ENCODE measurements at places on chromosomes 6 and 20.

GRCh38 chr20:44036441-44036840 is 121.8 kb downstream of the TOX2 start:
- no peak for DNase-seq

DNA sequence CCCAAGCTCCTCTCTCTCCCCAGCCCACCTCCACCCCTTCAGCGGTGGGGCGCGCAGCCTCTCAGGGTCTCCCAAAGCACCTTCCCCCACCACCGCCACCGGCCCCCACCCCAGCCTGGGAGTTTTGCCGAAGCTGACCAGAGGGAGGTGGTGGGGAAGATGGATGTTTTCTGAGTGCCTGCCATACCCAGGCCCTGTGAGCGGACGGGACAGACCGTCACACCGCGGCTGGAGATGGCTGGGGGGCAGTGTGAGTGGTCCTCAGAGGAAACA is 5.7 kb downstream of the C20orf204 start:
- DNase-seq: no peak

- no peak for DNase-seq
Observed at GRCh38 chr20:48380661-48381060, 447.1 kb downstream of the PREX1 start.

DNA sequence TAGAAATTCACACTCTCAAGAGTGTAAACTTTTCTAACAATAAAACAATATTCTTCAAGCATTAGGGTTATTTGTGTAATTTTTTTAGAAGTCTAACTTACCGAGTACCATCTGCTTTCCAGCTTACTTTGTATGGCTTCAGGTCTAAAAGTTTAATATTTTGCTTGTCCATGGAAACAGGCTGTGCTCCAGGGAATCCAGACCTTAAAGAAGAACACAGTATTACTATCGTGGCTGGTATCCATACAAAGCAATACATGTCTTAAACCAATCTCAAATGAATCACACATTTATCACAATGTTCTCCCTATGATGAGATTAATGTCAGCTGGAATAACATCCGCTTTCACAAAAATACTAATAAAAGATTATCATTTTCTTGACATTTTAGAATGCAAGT is 73.0 kb downstream of the RNGTT start:
- DNase-seq: no peak

GRCh38 chr6:168058691-168059551 is 20.1 kb downstream of the FRMD1 start:
- DNase-seq: no peak

DNA sequence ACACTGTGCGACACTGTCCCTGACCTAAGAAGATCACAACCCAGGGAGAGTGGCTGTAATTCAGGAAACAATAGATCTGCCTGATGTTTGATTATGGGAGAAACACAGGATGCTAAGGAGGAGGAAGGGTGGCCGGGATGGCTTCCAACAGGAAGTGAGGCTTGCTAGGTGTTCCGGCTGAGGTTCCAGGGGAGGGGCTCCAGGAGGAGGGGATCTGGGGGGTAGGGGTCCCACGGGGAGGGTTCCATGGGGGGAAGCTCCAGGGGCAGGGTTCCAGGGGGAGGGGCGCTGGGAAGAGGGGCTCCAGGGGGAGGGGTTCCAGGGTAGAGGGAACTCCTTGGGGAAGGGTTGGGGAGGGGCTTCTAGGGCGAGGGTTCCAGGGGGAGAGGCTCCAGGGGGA is 48.6 kb downstream of the DAAM2 start:
- DNase-seq: no peak

- no peak for DNase-seq
Observed at GRCh38 chr6:34435916-34436315, 10.0 kb upstream of the RPS10 start.

GRCh38 chr20:44571362-44571988 is 10.9 kb upstream of the PKIG start:
- DNase-seq: no peak

DNA sequence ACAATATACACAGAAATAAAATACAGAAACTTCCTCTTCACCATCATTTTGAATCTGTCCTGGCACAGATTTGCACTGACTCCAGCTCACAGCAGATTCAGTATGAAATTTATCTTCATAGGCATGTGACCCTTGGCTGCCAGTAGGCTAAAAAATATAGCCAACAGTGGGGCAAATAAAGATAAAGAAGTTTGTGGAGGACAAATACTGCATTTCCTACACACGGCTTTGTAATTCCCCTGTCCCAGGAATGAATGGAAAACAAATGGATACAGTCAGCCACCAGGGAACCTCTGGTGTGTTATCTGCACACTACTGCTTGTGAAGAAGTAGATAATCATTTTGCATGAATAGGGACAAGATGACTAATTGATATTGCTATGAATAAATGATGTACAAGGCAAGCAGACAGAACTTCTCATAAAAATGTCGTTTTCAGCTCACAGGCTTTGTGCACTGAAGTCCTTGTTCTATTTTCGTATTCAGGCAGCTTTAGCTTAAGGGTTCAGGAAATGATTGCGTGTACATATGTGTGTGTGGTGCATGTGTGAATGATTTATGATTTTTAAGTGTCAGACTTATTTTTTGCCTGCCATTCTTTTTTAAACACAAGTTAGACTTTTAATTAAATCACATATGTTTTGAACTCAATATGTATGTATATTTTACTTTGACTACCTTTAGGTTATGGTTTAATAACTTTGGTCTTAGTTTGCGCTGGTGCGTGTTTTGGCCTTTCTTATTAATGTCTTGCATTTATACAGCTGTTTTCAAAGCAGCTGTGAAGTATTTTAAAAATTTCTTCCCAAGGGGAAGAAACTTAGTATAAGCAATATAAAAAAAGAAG is 543.8 kb upstream of the JAG1 start:
- DNase-seq: no peak

- DNase-seq: no peak
Observed at GRCh38 chr6:130233330-130233729, 10.6 kb upstream of the SAMD3 start.

DNA sequence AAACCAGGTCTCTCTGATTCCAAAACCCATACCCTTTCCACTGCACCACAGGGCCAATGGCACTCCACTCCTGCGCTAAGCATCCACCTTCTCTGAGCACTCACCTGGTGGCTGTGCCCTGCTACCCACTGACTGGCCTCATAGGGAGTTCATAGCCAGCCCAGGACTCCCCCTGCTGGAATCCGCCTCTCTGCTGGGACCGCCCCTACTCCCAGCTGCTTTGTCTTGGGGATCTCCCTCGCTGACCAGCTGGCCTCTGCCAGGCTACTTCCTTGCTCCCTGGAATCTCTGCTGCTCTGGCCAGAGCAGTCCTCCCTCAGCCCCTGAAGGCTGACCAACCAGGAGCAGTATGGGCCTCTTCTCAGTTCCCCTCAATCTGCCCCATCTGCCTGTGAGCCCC is 129.7 kb downstream of the FAXC start:
- no peak for DNase-seq

DNA sequence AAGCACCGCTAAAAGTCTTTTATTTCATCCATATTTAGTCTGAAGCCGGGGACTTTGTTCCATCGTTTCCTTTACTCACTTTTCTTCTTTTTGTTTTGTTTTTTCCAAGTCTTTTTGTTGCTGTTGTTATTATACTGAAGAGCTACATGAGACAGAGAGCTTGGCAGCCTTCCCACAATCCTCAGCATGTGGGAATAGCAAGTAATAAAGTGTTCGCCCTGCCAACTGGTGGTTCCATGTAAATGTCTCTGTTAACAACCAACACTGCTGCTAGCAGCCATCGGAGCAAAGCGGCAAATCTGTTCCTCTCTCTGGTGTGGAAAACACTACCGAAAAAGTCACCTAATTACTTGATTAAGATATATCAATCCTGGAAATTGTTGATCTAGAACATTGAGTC is 437.8 kb upstream of the ID4 start:
- DNase-seq: no peak

- DNase-seq: no peak
Observed at GRCh38 chr6:135440087-135440792, 57.3 kb downstream of the AHI1 start.

DNA sequence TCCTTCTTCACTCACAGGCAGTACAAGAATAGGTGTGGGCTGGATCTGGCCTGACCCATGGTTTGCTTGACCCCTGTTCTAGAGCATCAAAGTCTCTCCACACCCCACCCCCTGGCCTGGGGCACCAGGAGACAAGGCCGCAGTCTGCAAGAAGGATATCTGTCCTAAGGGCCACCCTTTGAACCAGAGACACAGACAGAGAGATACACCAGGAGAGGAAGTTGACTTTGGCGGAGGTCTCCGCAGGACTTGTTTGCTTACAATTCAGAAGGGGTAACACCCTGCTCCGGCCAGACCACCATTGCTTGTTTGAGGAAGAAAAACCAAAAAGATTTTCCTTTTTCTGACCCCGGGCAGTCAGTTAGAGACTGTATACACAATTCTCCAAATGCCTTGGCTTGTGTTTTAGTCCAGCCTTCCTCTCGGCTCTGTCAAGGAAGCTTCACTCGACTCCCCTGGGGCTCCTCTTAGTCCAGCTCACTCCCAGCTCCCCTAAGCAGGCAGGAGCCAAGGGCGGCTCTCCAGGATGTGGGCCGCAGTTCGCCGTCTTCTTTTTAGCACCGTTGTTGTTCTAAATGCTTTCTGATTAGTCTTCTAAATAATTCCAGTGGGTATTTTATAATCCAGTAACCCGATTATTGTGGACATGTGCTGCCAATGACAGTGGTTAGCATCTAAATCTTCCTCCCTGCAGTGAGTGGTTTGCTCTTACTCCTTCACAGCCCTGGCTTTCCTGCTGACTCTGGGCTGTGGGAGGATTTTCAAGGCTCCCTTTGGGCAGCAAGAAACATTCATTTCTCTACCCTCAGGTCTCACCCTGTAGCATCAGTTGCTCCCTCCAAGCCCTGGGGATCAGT is 58.6 kb upstream of the MRPS10 start:
- DNase-seq: no peak

GRCh38 chr6:16925461-16925860 is 164.2 kb upstream of the ATXN1 start:
- no peak for DNase-seq

DNA sequence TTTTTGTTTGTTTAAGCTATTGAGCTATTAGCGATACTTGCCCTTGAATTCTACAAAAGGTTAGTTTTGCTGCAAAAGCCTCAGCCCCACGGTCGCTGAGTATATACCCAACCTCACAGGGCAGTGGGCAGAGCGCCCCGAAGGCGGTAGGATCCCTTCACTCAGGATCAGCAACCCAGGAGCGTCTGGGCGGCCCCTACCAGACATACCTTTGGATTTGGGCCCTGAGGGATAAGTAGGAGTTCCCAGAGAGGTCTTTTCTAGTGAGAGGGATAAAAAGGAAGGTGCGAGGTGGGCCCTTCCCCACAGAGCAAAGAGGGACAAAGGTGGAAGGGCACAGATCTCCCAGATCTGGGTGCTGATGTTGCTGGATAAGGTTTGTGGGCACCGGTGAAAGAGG is 6.1 kb downstream of the SASH1 start:
- no peak for DNase-seq

DNA sequence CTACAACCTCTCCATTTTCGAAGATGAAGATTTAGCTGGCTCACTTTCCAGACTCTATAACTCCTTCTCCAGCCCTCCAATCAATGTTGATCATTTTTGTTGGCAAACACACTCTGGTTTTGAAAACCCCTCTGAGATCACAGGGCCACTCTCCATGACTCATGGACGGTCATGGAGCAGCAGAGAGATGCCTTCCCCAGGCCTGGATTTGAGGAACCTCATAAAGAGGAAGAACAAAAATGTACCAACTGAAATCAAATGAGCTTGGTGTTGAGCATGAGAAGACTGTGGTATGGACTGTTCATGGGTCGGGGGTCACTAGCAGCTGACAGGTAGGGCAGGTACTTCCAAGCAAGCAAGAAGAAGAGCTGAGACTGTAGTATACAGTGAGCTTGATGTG is 112.8 kb upstream of the INSM1 start:
- no peak for DNase-seq

GRCh38 chr6:100281471-100281901 is 183.2 kb downstream of the SIM1 start:
- no peak for DNase-seq

DNA sequence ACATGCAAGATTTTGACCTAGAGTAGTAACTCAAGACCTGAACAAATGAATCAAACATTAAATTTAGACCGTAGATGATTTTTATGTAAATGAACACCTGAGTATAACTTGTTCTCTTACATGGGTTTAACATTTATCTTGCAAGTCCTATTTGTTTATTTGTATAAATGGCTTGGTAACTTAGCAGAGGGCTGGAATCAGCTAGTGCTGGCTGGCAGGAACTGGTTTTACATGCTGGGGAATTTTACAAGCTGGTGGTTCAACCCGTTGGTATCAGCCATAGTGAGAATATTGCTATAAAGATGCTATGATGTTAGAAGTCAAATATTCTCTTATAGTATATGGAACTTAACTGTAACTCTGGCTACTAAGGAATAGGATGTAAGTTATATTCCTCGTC is 8.9 kb downstream of the SLC22A2 start:
- no peak for DNase-seq

DNA sequence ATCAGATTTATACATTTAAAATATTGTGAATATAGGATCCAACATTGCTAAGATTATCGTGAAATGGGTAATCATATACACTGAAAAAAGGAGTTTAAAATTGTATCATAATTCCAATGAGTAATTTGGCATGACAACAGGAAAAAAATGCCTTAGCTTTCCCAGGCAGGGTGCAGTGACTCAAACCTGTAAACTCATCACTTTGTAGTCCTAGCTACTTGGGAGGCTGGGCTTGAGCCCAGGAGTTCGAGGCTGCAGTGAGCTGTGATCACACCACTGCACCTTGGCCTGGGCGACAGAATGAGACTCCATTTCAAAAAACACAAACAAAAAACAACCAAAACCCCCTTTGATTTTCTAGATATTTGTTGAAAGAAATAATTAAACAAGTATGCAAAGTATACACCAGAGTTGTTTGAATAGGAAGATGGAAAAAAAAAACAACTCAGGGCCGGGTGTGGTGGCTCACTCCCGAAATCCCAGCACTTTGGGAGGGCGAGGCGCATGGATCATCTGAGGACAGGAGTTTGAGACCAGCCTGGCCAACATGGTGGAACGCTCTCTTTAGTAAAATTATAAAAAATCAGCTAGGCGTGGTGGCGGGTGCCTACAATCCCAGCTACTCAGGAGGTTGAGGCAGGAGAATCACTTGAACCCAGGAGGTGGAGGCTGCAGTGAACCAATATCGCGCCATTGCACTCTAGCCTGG is 98.7 kb downstream of the TRERF1 start:
- no peak for DNase-seq

GRCh38 chr6:145813285-145814034 is 1.1 kb downstream of the FBXO30 start:
- no peak for DNase-seq

DNA sequence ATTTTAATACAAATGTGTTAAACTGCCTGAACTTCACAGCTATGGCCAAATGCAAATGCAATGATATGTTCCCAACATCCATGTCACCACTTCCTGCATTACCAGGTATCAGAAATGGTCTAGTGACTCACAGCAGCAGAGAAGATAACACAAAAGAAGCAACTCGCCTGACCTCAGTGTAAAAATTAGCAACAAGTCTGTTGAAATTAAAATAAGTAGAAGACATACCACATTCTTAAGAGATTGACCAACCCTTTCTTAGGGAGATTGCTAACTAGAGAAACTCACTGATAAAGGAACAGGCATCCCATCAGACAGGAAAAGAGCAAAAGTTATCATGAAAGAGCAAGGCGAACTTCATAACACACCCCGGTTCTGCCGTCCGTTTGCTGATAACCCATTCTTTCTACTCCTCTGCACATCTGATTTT is 45.1 kb downstream of the RNASET2 start:
- DNase-seq: no peak

GRCh38 chr6:131886517-131886916 is 64.7 kb downstream of the CCN2 start:
- no peak for DNase-seq
